ENCODE measurements at places on chromosomes 5 and 9. TPM values are rescaled to one million over a fixed set of nuclear protein-coding genes. Genes with fewer than 3 reads are reported as not detected.

DNA sequence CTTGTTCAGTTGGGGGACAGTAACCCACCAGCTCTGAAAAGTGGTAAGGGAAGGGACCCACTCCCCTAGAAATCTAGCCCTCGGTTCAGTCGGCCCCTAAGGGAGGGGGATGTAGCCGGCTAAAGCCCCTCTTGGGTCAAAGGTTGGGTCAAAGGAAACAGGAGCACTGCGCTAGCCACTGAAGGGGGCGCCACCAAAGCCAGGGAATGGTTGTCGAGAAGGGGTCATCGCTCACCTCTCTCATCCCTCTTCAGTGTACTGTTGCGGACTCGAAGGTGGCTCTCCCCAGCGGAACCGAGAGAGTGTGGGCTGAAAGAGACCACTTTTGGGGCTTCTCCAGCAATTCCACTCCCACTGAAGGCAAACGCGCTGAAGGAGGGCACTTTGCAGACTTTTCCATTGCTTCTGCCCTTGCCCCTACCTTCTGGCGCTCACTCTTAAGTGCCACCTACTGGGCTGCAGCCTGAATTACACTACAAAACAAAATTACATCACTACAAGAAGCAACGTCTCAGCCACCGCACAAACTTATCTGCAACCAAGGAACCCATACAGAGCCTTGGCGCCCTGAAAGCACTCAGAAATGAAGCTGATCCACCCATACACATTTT is 396.9 kb downstream of the PDE4D start:
- no peak for DNase-seq

The TAF11L10 gene
- total RNA-seq: not detected

DNA sequence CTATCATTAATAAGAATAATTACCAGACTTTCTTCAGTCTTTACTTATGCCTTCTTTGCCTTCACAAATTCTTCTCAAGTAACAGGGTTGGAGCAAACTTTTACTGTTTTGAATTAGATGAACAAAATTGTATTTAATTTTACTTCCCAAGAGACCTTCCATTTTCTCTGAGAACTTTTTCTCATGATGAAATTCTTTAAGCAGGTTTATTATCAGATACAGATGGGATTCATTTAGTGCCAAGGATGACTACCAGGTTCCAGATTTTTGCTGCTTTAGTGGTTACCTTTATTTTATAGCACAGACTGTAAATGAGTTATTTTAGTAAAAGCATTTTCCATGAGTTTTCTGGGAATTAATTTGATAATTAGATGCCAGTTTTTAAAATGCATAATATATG is 125.1 kb downstream of the GDNF start:
- DNase-seq: no peak

DNA sequence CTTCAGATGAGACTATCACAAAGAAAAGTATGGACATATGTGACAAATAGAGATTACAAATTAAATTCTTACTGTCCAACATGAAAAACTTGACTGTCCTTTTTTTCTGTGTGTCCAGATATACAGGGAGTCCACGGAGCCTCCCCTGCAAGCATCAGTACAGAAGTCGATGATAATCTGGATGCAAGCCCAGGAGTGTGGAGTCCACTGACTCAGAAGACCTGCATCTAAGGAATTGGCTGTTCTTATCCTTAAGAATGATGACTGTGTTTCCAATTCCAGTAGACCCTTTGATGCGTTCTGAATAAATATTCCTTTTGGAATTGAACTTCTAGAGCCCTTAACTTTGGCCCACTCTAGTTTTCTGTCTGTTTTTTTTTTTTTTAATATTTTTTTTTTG is 56.7 kb upstream of the TAF11L2 start:
- DNase-seq: no peak

GRCh38 chr5:1795506-1795905 is 4.1 kb downstream of the MRPL36 start:
- DNase-seq: peak; percentile 59

The GABRA1 gene
- total RNA-seq: not detected

DNA sequence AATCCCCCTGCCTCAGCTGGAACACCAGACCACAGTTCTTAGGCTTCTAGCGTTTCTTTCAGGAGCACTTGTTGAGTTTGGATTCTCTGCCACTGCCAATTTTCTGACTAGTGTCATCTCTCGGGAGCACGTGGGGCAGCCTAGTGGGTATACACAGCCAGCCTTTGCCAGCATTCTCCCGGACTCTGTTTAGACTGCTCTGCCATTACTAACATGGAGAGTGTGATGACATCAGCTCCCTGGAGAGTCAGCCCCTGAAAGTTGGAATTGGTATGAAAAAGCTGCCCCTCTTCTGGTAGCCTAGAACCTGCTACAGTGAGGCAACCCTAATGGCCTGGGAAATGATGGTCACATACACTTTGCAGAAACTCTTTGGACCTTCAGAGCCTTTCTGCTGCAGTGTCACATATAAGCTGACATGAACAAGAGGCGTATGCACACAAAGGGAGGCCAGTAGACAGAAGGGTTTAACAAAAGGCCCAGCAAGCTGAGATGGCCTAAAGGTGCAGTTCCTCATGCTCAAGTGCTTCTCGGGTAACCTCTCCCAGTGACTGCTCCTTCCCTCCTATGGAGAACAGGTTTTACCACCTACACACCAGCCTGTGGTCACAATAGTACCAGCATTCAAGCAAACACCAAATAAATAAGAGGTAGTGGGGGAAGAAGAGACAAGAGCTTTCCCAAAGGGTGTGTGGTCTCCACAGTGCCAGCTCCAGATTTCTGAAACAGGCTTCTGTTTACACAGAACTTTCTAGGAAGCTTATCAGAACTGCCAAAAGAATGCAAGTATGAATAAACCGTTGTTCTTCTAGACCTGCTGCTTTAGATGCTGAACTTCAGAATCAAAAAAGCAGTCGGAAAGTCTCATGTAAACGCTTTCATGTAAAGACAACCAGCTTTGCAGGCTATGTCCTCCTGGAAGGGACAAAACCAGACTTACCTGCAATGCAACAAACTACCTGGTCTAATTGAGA is 16.5 kb downstream of the SPACA9 start:
- no peak for DNase-seq

- no peak for DNase-seq
Measured at GRCh38 chr5:34914671-34915138, 599 bp downstream of the RAD1 start.

DNA sequence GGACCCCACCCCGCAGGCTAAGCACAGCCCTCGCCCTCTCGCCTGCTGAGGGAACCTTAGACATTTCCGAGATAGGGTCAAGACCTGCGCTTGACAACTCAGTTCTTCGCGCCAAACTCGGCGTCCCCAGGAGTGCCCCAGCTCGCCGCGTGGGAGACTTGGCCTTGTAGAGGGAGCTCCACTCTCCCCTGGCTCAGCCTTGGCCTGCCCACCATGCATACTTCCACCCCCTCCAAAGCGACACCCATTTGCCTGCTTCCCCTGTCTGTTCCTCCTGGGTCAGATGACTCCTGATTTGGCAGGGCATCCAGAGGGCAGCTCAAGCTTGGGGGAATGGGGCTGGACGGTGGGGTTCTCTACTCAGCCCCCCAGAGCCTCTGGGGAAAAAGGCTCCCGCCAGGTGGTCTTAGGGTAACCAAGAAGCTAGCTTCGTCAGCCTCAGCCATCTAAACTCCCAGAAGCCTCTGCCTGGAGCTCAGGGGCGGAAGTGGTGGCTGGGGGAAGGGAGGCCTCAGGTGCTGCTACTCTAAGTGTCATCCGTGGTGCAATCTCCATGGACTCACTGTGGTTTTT is 560 bp downstream of the DOCK2 start:
- DNase-seq: no peak

GRCh38 chr5:109390188-109390587 is 19.6 kb downstream of the PJA2 start:
- no peak for DNase-seq

The PAXX gene
- 29.4 TPM for total RNA-seq

- no peak for DNase-seq
Measured at GRCh38 chr5:53930457-53930856, 370.0 kb downstream of the NDUFS4 start.

- no peak for DNase-seq
Measured at GRCh38 chr5:41835645-41836044, 34.6 kb downstream of the OXCT1 start.

GRCh38 chr5:53873235-53873634 is 312.8 kb downstream of the NDUFS4 start:
- DNase-seq: no peak

The ADAMTS2 gene
- 79.4 TPM for total RNA-seq

The PFN3 gene
- not detected for total RNA-seq

DNA sequence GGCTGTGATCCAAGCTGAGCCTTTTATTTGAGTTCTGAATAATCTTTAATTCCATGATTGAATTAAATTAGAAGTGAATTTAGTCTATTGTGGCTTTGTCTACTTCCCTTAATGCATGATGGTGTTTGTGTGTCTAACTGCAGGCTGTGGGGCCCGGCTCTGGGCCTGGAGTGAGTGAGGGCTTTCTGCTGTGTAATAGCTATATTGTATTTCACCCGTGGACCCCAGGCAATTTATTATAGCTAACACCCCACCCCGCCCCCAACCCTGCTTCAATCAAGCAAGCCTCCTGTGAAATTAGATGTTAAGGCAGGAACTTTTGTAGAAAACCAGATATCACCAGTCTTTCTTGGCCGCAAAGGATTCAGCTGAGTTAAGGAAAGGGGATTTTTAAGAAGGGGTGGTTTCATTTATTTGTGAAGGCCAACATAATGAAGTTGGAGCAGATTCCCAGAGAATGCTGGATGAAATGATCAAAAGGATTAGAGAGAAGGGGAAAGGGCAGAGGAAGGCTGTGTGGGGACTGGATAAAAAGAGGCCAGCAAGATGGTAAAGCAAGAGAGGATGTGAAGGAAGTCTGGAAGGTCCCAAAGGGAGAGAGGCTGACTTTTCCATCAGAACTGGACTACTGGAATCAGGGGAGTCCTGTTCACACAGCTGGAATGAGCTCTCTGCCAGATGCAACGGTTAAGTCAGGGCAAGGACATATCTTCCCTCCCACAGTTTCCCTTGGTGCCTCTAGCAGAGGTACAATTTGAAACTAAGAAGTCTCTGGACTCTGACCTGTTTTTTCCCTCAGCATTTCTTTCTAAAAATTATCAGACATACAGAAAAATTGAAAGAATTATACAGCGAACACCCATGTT is 125.3 kb upstream of the SAP30L start:
- no peak for DNase-seq

DNA sequence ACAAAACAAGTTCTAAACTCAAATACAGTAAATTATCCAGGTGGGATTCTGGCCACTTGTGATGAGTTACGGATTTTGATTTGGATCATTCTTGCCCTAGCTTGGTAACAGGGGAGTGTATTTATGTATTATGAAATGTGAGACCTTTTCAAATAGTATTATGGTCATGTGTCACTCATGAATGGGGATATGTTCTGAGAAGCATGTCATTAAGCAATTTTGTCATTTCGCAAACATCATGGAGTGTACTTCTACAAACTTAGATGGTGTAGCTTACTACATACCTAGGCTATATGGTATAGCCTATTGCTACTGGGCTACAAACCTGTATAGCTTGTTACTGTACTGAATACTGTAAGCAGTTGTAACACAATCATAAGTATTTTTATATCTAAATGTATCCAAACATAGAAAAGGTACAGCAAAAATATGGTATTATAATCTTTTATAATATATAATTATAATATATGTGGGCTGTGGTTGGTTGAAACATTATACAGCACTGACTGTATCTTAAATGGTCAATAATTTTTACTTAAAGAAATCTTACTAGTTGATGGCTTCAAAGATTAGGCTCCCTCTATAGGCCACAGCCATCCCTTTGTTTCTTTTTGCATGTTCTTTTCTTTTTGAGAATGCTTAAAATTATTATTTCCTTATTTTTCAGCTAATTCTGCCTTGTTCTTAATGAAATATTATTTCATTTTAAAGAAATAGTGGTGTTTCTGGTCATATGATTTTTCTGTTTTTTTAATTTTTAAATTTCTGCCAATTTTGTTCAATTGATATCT is 128.4 kb downstream of the MAST4 start:
- no peak for DNase-seq

- no peak for DNase-seq
Measured at GRCh38 chr5:172248637-172249036, 34.9 kb downstream of the UBTD2 start.

DNA sequence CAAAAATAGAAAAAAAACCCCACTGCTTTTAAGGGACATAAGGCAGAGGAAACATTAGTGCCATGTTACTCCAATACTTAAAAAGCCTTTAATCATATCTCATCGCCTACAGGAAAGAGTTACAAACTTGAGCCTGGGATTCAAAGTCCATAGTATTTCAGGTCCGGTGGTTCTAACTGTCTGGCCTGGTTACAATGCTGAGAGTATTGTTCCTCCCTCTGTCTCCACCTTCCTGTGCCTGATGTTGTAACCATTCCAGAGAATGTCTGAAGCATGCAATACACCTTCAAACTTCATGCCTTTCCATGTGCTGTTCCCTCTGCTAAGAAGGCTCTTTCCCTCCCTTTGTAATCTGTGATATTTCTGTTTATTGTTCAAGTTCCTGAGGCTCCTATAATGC is 41.6 kb upstream of the SLC36A2 start:
- no peak for DNase-seq

The CFAP77 gene
- total RNA-seq: not detected

DNA sequence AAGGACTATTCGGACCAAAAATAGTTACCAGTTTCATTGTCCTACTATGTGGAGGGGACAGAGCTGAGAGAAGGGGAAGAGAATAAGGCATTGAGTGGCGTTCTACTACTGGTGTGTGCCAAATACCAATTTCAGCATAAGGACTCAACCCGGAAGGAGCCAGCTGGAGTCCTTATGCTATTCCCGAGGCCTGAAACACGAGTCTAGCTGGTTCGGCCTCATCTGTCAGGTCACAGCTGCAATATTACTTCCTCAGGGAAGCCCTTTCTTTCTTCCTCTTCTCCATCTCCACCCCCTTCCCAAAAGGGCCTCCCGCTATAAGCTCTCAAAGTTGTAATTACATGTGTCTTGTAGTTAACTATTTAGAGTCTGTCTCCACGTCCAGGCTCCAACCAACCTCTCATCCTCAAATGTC is 20.5 kb upstream of the FER start:
- DNase-seq: no peak

The SMC5 gene
- total RNA-seq: 23.5 TPM

- DNase-seq: no peak
Measured at GRCh38 chr5:11224436-11225187, 463.6 kb upstream of the DAP start.

GRCh38 chr9:134306636-134307600 is 19.3 kb upstream of the RXRA start:
- no peak for DNase-seq

The LCN10 gene
- 9.2 TPM for total RNA-seq

DNA sequence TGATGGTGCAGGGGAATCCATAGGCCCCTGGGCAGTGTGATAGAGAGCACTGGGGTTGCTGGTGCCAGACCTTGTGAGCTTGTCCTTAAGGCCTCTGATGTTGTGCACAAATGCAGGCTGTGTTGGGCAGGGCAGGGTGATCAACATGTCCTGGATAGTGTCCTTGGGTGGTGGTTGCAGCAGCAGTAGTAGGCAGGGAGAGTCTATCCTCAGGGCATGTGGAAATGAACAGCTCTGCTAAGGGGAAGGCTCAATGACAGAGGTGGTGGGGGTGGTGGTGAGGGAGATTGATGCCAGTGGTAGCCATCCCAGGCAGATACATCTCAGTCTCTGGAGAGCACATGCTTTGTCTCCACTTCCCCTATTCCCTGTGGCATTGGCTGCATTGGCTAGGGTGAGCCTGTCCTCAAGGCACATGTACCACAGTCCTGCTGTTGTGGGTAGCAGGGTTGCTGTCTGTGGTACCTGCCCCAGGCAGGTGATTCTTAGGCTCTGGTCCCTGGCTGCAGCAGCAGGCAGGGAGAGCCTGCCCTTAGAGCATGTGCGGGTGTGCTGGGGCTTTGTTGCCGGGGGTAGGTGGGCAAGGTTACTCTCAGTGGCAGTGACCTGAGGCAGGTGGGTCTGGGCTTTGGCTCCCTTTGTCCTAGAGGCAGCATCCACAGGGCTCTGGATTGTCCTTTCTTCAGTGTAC is 111.1 kb downstream of the WDR70 start:
- no peak for DNase-seq

The MGAT4B gene
- total RNA-seq: 87.6 TPM

The CIZ1 gene
- 100.0 TPM for total RNA-seq

Measured in mesenteric fat pad (tissue), 1 donor.